Naive thymus-derived CD4-positive, alpha-beta T cell (primary cell): ENCODE measurements at places on chromosomes 16 and 17. TPM values are rescaled to one million over a fixed set of nuclear protein-coding genes. Genes with fewer than 3 reads are reported as not detected.

ARHGDIG gene
- 2.1 TPM for total RNA-seq

GSDMA gene
- total RNA-seq = not detected

RNF166 gene
- 324 TPM for total RNA-seq

PRRT2 gene
- total RNA-seq = 2.8 TPM

ODAD4 gene
- total RNA-seq = 2.0 TPM

NOXO1 gene
- 1.3 TPM for total RNA-seq

GUCY2D gene
- total RNA-seq = not detected

GPT2 gene
- 0.40 TPM for total RNA-seq

BAHCC1 gene
- total RNA-seq = 0.90 TPM

ABCA9 gene
- total RNA-seq = 0.29 TPM

NPIPA5 gene
- 11.6 TPM for total RNA-seq

PPP1R27 gene
- not detected in 2 replicates for total RNA-seq

SSTR5 gene
- total RNA-seq = not detected

VMP1 gene
- total RNA-seq = 80.8 TPM

PRR35 gene
- total RNA-seq = not detected

TMEM100 gene
- total RNA-seq = not detected in 2 replicates

GGT6 gene
- total RNA-seq = not detected

HSF4 gene
- 15.5 TPM for total RNA-seq

NEUROD2 gene
- not detected for total RNA-seq

ZNF385C gene
- total RNA-seq = 0.15 TPM in 1 of 2 replicates, not detected in the other

SF3B3 gene
- total RNA-seq = 267 TPM

B4GALNT2 gene
- total RNA-seq = 0.03 TPM

SLC22A31 gene
- 2.5 and 2.8 TPM in 2 replicates for total RNA-seq

ULK2 gene
- 15.9 TPM for total RNA-seq

CBFA2T3 gene
- total RNA-seq = 0.13 and 0.51 TPM in 2 replicates

IGSF6 gene
- total RNA-seq = 2.3 TPM

ZNF778 gene
- 13.5 TPM for total RNA-seq
